GOT3 (cell line): ENCODE measurements at places on chromosomes 1 and 21.
A peak's percentile ranks its signal among the peaks of the same experiment; 100 is the strongest.

DNA sequence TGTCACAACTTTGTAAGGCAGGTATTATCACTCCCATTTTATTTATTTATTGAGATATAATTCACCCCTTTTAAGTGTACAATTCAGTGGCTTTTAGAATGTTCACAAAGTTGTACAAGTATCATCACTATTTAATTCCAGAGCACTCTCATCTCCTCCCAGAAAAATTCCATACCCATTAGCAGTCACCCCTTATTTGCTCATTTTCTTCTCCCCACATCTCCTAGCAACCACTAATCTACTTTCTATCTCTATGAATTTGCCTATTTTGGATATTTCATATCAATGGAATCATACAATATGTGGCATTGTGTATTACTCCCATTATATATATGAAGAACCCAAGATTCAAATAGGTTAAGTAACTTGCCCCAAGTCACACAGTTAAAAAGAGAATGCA lies 7.0 kb downstream of the DSTYK start:
- DNase-seq: no peak

DNA sequence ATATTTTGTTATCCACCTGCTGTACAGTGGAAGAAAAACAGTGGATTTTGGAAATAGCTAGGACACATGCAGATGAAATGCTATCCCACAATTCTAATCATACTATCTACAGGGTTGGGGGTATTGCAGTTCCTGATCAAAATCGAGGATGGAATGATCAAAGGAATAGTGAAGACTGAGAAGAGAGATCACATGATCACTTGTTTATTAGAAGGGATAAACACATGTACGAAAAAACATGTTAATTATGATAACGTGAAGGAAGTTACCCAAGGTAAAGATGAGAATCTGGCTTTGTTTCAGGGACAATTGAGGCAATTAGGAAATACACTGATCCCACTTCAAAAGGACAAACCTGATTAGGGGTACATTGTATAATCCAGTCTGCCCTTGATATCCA lies 8.8 kb upstream of the NENF start:
- no peak for DNase-seq

- DNase-seq: peak; percentile 54
Measured at GRCh38 chr21:16588433-16588860, 858.7 kb downstream of the USP25 start.

GRCh38 chr1:119794876-119795240 lies 16.4 kb downstream of the REG4 start:
- no peak for DNase-seq

DNA sequence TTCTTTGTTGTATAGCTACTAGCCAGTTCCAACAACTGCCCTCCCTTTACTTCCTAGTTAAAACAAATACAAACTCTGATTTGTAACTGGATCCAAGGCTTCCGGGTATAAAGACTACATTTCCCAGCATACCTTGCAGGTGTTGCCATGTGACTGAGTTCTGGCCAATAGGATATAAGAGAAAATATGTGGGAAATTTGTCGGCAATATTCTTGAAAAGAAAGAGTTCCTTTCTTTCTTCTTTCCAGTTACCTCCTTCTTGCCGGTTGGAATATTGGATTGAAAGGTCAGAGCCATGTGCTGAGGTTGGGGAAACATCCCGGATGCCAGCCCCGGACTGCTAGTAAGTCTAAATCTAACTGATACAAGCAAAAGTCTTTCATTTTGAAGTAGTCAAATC lies 23.0 kb upstream of the ZBTB40 start:
- no peak for DNase-seq

DNA sequence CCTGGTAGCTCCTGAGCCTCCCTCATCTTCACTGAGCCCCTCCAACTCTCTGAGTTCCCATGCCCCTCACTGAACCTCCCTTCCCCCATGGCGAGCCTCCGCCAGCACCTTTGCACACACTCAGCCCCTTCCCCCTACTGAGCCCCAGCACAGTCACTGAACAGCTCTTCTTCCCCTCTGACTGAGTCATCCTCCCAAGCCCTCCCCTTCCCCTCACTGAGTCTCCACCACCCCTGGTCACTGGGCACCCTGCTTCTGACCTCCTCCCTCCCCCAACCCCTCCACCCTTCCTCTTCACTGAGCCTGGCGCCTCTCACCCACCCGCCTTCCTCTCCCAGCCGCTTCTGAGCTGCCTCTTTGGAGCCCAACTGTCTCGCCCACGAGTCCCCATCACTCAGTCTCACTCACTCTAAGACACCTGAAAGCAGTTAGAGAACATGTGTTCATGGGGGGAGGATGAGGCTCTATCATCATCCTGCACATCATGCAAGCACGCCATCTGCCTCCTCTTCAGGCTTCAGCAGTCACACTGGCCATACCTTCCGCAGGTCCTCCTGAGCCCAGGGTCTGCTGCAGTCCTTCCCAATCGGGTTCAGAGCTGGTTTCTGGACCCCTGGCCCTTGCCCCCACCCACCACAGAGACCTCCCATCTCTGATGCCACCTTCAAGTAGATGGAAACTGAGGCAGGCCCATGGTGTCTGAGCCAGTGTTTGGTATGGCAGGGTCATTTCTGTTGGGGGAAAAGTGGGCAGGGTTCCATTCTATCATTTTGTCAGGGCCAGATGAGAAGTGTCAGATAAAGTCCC lies 2.0 kb upstream of the TRNP1 start:
- DNase-seq: no peak

DNA sequence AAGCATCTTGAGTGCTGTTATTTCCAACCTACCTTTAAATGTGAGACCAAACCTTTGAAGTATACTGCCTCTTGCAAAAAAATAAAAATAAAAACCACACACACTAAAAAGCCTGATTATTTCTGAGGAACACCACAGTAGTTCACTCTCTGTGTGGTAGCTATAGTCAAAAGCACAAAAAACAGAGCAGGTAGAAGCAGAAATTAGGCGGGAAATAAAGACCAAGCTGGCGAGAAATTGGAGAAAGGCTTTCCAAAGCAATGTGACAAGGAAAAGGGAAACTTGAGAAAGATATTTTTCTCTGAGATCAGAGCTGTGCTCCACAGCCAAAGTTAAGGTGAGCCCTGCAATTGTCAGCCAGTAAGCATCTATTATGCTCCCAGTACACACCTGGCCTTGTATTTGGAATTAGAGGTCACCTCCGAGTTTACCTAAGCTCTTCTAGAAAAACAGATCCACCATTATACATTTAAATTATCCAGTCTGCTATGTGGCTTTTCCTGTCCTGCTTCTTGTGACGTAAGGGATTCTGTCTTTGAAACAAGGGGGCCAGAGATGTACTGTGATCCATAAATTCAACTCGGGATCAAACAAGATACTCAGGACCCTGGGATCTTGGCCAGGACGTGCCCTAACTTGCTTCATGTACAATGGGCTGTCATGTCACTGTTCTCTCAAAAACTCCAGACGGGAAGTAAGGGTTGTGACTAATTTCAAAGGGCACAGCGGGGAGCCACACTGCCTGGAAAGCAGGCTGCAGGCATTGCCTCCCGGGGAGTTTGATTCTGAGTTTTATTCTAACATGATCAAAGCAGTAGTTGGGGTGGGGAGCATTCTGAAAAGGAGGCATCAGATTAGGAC lies 39.8 kb upstream of the RAB4A start:
- no peak for DNase-seq

GRCh38 chr1:155062702-155063411 lies 683 bp upstream of the EFNA4 start:
- DNase-seq: no peak

DNA sequence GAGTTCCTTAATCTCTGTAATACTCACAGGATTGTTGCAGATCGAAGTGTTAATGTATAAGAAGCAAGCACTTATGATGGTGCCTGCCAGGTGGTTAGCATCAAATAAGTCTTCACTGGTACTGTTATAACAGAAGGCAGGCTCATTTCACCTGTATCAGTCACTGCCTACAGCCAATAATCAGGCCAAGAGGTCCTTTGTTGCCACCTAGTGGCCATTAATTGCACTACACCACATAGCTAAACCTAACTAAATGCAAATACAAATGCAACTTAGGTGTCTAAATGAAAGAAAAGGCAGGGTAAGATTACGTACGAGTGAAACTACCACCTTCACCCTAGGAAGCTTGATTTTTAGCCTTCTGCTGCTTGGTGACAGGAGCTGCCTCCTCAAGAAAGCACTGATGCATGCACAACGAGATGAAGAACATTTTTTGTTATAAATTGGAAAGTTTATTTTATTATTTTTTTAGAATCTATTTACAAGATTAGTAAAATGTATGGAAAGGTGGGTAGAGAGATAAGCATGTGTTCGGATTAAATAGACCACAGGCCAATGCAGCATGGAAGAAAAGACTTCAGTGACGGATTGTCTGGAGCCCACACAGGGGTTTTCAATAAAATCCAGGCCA lies 334.8 kb upstream of the CAMK1G start:
- DNase-seq: no peak

DNA sequence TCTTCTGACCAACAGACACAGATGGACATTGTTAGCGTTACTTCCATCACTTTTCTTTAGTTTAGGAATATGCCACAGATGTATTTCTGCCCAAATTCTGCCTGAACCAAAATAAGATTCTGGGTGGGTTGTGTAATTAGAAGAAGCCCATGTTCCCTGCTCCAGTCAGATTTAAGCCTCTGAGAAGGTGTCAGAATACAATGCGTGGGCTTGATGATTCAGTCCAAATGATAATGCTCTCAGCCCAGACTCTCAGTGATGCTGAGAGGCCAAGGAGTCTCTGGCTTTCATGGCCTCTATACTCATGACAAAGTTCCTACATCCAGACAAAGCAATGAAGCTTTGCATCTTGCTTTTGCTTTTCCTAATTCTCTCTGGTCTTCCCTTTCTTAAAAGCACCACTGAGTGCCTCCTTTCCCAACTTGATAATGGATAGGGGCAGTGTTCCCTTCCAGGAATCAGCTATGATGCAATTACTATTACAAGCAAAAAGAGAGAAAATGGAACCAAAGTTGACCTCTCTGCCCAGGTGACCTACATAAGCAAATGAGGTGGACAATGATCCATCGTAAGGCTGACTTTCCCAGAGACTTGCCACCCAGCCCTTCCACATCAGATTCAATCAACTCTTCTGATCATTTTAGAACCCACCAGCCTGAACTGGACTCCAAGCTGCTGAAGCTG lies 8.8 kb downstream of the SEC16B start:
- no peak for DNase-seq

GRCh38 chr1:228450200-228450599 lies 33.5 kb upstream of the TRIM17 start:
- DNase-seq: no peak
